ENCODE measurements at places on chromosomes 3 and 15.

DNA sequence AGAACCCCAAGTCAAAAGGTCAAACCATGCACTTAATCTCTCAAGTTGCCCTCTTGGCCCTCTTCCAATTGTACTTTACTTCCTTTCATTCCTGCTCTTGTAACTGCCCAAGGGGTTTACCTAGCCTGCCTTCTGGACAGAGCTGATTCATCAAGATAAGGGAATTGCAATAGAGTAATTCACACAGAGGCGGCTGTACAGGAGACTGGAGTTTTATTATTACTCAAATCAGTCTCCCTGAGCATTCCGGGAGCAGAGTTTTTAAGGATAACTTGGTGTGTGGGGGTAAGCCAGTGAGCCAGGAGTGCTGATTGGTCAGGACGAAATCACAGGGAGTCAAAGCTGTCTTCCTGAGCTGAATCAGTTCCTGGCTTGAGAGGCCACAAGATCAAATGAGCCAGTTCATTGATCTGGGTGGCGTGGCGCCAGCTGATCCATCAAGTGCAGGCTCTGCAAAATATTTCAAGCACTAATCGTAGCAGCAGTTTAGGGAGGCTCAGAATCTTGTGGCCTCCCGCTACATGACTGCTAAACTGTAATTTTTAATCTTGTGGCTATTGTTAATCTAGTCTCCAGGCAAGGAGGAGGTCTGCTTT is 590.0 kb downstream of the EPHA3 start:
- DNase-seq, result no peak

DNA sequence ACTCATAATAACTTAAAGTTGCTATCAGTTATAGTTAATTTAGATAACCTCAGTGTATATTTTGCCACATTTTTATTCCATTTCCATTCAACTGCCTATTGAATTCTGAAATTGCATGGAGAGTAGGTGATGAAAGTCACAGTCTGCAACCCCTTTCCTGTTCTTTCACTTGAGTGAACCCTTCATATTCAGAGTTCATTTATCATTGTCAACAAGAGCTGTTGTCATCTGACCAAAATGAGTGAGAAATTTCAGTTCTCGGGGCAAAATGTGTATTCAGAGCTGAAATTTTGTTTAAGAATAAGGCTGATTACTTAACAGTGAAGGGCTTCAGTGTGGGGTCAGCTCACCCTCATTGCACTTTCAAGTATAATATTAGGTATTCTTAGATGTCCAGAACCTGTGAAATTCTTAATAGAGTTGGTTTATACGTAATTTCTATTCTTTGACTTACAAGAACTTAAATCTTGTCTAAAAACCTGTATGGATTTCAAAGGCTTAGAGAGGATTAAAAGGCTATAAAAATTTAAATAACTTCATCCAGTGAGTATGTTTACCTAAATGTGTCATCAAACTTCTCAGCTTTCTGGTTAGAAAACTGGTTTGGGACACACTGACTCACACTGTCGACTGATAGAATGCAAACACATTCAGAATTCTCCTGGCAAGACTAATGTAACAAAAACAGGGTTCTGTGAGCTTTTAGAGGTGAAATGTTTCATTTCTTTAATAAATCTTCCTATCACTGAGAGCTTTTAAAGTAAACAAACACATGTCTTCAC is 92.2 kb downstream of the CMSS1 start:
- DNase-seq, result no peak

DNA sequence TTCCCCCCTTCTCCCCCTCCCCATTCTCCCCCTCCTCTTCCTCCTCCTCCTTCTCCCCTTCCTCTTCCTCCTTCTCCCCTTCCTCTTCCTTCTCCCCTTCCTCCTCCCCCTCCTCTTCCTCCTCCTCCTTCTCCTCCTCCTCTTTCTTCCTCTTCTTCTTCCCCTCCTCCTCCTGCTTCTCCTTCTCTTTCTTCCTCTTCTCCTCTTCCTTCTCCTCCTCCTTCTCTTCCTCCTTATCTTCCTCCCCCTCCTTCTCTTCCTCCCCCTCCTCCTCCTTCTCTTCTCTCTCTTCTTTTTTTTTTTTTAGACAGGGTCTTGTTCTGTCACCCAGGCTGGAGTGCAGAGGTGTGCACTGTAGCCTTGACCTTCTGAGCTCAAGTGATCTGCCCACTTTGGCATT is 21.2 kb upstream of the LCTL start:
- no peak for DNase-seq

GRCh38 chr3:87488765-87489164 is 212.4 kb upstream of the POU1F1 start:
- no peak for DNase-seq

DNA sequence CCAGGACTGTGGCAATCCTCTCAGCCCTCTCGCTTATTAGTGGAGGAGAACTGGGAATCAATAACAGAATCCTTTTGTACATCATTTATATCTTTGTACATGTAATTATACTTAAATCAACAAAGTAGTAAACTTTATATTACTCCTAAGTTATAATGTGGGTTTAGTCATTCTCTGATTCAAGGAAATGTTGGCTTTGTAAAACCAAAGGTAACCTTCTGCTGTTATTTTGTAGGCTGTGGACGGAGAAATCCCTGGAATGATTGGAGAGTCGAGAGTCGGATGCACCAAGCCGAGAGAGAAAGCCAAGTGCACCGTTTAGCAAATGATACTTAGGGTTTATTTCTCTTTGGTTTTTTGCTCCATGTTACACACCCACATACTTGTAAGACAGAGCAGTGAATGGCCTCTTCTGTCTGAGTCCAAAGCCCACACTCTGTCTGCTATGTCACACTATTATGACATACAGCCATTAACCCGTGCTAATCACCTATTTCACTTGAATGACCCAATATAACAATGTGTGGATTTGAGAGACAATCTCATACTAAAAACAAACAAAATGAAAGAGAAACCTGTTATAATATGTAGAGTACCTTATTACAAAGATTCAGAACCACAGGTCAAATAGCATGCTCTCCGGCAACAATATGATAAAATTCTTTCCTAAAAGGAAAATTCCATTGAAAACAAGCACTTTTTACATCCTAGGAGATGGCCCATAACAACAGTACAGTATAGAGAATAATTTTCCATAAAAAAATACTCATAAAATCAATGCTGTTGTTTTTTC is 72.2 kb downstream of the MECOM start:
- no peak for DNase-seq

DNA sequence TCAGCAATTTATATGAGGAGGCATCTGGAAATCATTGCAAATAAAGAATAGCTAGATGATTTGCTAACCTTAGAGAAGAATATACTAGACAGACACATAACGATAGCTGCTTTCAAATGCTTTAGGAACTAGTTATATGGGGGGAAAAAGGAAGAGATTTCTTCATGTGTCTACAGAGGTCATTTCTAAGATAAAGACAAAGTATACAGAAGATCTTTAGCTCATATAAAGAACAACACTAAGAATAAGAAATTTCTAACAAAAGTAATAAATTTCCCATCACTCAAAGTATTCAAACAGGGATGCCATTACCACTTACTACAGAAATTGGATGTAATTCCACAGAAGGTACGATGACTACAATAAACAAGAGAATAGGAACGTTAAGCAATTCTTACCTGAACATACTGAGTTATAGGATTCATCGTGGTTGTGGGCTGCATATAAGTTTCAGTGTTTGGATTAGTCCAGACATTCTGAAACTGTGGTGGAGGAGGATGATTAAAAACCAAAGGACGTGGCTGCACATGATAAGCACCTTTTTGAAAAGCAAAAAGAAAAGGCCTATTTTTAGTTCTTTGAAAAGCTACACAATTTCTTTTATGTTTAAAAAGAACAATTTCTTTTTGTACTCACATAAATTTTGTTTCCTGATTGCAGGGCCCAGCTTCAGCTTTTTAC is 8.7 kb downstream of the DAZL start:
- no peak for DNase-seq

GRCh38 chr3:10419637-10420232 is 85.7 kb downstream of the ATP2B2 start:
- DNase-seq, result peak; percentile 18

DNA sequence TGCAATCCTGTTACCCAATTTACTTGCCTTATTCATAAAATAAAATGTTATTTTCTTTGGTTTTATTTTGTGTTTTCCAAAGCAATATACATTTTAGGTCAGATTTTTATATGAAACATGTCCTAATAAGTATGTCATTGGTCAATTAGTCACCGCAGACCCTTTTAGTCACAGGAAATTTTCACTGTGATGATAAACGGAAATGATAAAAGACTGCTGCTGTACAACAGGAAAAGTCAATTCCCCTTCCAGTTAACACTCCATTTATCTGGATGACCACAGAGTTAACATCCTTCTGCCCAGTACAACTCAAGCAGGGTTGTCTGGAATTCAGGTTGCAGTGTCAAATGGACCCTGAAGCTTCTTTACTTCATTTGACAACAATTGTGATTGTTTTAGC is 175.2 kb downstream of the LSAMP start:
- no peak for DNase-seq

DNA sequence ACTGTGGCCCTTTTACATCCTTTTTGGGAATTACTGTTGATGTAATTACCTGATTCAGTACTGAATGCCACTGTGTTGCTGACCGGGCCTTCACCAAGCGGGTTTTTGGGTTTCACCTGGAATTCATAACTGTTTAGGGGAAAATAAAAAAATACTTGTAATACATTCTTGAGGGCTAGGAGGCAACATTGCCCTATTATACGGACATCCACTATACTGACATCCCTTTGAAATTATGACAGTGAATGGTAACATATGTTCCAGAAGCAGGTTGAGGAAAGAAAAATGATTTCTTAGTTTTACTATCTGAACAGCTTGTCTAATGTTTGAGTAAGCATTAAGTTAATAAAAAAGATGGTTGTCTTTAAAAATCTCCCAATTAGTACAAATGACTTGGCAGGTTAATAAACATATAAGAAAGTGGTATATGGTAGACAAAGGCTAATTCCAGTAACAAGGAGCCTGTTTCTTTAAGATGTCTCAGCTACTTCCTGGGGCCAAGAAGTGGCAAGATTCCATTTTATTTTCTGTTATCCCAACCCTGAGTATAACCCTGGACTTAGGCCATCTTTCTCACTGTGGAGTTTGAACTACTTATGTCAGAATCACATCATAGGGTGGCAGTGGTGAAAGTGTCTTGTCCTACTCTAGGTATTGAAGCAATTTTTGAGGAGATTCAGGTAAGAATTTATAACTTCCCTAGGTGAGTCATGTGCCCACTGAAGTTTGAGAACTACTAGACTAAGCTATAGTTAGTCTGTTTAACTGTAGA is 45.5 kb downstream of the TFG start:
- DNase-seq, result no peak

DNA sequence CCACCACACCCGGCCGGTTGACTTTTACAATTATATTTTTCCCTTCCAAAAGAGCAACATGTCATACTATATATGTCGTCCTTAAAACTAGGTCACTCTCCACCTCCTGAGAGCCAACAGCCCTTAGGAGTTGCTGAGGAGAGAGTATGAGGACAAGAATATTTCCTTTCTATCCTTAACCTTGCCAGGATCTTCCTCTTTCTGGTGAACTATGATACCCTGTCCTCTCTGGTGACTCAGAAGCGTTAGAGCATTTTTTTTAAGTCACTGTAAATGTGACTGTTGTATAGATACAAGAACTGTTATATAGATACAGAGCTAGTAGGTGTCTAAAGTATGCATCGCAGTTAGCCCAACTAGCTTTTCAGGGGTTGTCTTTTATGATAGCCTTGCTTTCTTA is 33.7 kb upstream of the MTHFS start:
- DNase-seq, result no peak

GRCh38 chr3:50139718-50140423 is 15.3 kb upstream of the SEMA3F start:
- DNase-seq, result no peak

DNA sequence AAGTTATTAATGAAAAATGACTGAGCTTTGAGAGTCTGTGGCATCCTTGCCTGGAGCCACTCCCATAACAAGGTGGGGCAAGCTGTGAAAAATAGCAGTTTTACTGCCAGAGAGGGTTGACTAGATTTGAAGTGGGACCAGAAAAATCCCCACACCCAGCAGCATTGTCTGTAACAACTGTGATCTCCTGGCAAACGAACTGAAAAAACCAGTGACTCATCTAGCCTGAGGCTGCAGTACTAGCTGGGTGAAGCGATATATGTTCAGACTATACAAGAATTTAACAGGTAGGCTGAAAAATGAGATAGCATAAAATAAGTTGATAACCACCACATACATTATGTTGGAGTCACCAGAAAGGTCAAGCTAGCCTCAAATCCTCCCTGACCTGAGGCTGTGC is 64.0 kb downstream of the DPH6 start:
- DNase-seq, result no peak

GRCh38 chr3:59107856-59108815 is 58.3 kb upstream of the CFAP20DC start:
- no peak for DNase-seq

DNA sequence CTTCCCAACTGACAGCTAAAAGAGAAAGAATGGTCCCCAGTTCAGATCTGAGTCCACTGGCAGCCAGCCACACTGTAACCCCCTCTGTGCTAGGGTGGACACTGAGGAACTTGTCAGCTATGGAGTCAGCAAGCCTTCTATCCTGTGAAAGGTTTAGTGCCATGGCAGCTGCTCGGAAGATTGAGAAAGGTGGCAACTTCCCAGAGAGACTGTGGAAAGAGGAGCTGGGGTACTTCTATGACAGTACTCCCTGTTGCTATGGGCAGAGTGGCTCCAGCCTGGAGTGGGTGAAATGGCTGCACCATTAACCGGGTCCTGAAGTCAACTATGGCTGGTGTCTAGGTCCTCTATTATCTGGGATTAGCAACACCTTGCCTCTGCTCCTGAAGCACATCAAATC is 447.2 kb downstream of the EPHB1 start:
- DNase-seq, result no peak

- no peak for DNase-seq
Observed at GRCh38 chr3:131147534-131147933, 120.9 kb downstream of the NEK11 start.

Data from stimulated activated CD8-positive, alpha-beta memory T cell treated with anti-CD3 and anti-CD28 coated beads, Interleukin-15, amount 100 ng/mL, for 4 hours (primary cell).